Central memory CD8-positive, alpha-beta T cell (primary cell): ENCODE measurements at places on chromosomes 12 and 14.

DNA sequence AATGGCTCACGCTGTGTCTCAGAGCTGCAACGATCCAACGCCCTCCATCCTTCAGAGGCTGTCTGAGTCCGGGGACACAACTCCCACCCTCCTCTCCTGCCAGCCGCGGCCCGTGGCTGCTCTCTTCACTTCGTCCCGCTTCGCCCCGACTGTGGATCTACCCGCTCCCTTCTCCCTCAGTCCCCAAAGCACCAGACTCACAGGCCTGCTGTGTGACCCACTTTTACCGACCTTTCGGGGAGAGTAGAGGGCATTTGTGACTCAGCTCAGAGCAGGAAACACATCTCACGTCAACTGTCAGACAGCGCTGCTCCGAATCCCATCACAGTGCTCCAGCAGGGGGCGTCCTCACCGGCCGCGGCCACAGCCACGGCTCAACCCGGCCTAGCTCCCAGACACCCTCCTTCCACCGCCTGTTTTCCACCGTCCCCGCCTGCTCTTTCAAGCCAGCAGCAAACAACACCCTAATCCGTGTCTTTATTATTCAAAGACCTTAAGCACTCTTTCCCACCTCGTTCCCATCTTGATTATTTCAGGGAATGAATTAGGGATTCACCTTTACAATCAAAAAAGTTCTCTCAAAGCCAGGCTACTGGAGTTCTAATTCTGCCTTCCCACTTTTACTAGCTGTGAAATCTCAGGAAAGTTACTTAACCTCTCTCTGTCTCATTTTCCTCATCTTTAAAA, 5.0 kb upstream of the AQP2 start:
- DNase-seq: peak; percentile 69

GRCh38 chr12:48787791-48788523, 932 bp downstream of the ADCY6 start:
- no peak for DNase-seq

GRCh38 chr12:110846615-110847566, at the start of gene CCDC63:
TSS of gene CCDC63 (plus strand) at chr12:110846987. CDS start at chr12:110852955, 5,968 bp downstream.
- DNase-seq: no peak

GRCh38 chr12:109736552-109737108, 23.0 kb downstream of the FAM222A start:
- DNase-seq: no peak
